ENCODE measurements at places on chromosomes 5 and 9.

GRCh38 chr5:134101686-134102439 is 12.6 kb upstream of the TCF7 start:
- peak; percentile 26 for DNase-seq

- no peak for DNase-seq
Observed at GRCh38 chr5:39361306-39361705, 3.0 kb downstream of the C9 start.

GRCh38 chr9:93081931-93082330 is 14.1 kb upstream of the CARD19 start:
- peak; percentile 50 for DNase-seq

DNA sequence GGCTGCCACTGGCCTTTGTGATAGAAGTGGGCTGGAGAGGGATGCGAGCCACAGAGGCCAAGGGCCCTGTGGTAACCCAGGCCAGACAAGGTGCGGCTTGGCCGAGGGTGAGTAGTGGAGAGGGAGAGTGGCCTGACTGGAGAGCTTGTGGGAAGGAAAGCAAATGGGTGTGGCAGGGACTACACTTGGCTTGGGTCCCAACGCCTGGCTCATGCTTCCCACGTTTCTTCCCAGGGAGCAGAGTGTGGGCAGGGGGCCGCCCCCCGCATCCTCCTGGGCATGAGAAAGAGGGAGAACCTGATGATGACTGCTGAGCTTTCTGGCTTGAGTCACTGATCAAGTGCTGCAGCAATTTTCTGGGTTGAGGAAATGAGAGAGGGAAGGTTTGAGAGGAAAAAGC is 95.7 kb downstream of the ANKH start:
- DNase-seq = no peak

GRCh38 chr5:98898743-98899142 is 30.1 kb downstream of the CHD1 start:
- DNase-seq = no peak

- DNase-seq = peak; percentile 67
Observed at GRCh38 chr5:56415356-56415765, 182.2 kb upstream of the ANKRD55 start.

DNA sequence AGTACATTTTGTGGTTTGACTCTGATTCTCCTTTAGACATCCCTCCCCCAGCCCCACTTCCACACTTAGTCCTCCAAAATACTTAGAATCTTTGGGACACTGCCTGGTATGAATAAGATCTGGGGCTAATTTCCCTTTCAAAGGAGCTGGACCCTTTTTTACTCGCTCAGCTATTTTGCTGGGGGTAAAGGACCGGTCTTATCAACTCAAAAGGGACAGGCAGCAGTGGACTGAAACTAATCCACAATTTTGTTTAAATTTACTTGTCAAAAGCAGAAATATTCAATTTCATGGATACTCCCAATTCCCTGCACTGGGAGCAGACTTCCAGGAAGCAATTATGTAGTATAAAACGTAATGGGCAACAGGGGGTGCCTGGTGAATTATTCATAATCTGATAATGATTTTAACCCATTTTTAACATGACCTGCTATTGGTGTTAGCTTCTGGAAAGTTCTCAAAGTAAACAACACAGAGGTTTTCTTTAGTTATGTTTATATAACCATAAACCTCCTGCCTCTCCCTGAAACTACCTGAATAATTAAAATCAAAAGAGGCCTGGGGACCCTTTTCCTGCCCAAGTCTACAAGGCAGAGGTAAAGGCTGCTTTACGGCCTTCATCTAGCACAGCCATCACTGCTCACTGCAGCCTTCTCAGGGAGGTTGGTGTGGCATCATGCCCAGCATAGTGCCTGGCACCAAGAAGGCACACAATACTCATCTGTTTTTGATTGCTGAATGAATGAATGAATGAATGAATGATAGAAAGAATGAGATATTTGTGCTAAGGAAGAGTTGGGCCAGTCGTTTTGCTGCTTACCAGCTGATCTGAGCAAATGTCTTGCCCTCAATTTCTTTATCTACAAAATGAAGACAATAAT is 44.2 kb upstream of the GNPDA1 start:
- DNase-seq = no peak

DNA sequence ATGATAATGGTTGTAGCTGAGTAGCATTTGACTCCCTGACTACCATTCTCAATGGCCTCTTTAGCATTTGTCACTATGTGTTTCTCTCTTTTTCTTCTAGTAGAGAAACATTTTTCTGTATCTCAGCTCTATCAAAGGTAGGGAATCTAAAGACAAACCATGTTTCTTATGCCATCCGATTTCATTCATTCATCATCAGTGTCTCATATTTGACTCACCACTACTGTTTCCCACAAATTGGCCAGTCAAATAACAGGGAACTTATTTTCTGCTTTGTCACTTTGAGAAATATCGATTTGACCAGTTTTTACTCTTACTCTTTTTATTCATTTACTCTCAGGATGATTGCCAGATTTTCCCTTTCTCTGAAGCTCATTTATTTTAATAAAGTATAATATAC is 282.3 kb downstream of the TMEM167A start:
- DNase-seq = no peak

GRCh38 chr9:116380496-116380995 is 227.0 kb downstream of the PAPPA start:
- no peak for DNase-seq

DNA sequence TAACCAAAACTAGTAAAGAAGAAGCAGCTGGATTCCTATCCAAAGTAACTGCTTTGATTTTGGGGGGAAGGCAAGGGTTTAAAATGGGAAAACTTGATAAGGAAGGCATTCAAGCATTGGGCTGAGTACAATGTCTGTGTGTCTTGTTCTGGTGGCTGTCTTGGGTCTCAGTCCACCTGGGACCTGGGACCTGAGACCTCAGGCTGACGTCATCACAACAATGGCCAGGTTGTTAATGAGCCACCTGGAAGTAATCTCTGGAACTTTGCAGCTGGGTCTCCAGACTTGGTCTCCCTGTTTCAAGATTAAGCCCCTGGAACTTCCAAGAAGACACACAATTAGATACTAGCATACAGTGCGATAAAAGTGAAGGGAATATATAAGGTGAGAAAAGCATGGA is 157.5 kb downstream of the PIK3R1 start:
- no peak for DNase-seq

DNA sequence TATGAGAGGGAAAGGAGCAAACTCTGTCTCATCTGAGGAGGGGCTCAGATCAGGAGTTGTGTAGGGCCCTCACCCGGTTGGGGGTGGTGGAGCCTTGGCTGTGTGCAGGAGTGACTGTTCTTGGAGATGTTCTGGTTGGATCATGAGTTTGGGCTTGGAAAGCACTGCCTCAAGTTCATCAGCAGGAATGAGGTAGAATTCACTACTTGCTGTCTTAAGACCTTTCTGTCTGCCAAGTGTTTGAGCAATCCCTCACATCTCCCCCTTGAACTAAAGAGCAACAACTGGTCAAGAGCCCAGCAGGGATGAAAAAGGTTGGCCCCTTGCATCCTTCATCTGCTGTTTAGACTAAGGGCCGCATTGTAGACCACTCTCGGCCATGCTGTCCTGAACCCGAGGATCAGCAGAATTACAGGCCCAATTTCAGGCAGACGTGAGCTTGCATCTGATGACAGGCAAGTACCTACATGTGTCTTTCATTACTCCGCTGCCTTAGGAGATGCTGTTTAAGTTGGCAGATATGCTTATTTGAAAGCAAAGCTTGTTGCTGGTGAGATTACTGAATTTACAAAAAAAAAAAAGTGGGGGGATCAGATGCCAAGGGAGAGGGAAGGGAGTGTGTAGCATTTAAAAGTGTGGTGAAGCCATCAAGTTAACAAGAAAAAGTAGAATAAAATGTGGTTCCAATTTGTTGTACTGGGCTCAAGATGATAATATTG is 36.4 kb downstream of the PIK3R1 start:
- peak; percentile 72 for DNase-seq

DNA sequence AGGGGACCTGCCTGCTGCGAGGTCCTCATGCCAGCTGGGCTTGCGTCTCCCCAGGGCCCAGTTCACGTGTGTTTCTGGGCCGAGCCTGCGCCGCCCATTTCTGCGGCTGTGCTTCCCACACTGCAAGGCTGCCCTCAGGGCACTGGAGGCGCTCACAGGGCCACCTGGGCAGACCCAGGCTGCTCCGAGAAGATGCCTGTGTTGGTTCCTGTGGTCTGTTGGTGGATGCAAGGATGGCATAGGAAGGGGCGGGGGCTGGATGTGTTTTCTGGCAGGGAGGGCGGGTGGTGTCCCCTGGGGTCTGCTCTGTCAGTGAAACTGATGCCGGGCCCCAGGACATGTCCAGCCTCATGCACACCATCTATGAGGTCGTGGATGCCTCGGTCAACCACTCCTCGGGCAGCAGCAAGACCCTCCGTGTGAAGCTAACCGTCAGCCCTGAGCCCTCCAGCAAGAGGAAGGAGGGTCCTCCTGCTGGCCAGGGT is 25.9 kb downstream of the NKD2 start:
- DNase-seq = no peak

- DNase-seq = peak; percentile 98
Observed at GRCh38 chr5:78586251-78586650, 62.3 kb downstream of the LHFPL2 start.

DNA sequence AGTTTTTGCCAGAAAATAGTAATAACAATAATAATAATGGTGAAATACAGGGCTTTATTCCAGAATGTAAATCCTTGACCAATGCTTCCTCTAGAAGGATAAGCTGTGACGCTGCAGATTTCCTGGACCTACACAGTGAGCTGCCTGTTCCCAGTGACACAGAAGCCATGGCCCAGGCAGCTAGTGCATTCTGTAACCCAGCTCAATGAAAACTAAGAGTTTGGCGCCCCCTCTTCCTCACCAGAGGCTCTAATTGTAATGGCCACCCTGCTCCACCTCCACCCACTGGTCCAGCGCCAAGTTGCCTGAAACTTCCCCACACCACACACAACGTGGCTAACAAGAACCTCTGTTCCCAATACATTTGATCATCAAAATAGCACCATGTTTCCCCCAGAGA is 248.1 kb downstream of the CETN3 start:
- peak; percentile 46 for DNase-seq

DNA sequence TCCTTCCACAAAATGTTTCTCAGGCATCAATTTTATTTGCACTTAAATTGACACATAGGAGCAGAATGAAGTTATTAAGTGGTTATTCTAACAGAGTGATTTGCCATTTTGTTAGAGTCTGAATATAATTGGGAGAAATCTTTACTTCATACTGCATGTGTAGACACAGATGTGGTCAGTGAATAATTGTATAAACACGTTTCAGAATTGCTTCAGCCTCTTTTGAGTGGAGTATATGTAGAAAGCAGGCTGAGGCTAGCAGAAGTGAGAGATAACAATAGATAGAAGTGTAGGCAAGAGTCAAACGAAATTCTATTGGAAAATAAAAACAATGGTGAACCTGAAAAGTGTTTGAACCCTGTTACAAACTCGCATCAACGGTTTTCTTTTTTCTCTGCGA is 270.7 kb downstream of the TMEM167A start:
- DNase-seq = peak; percentile 37

- DNase-seq = no peak
Observed at GRCh38 chr5:139854029-139854605, 58.5 kb downstream of the PSD2 start.

DNA sequence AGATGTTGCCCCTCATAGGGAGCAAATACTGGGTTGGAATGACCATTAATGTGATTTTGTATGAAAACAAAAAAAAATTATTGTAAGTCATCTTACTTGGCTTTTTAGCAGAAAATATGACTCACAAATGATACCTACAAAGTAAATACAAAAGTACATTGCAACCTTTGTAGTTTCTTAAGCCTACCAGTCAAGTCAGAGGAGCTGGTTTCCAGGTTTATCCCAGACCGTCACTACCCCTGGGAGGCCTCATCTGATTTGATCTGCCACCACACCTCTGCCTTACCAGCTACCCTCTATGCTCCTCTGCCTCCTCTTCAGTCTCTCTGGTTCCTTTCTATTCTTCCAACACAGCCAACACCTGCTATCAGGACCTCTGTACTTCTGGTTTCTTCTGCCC is 349.9 kb upstream of the CCNH start:
- DNase-seq = no peak
